ENCODE measurements at places on chromosomes 2 and 18.

GRCh38 chr18:38944446-38945024 is 1378.9 kb upstream of the CELF4 start:
- no peak for DNase-seq

DNA sequence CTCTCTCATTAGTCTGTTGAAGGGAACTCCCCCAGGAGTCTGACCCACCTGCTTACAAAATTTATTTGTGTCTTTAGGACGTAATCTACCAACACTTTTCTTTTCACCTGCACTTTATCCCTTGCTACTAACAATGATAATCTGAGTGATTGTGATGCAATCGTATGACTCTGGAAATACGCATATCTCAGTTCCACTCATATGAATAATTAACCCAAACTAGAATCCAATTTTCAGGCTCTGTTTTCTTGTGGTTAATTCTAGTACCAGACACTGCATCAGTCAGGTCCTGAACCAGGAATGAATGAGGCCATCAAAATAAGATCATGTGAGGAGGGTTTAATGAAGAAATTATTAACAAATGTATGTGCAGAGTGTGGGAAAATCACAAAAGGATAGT is 158.4 kb upstream of the SRD5A2 start:
- DNase-seq = no peak

GRCh38 chr18:44816477-44816876 is 135.8 kb downstream of the SETBP1 start:
- DNase-seq = no peak

DNA sequence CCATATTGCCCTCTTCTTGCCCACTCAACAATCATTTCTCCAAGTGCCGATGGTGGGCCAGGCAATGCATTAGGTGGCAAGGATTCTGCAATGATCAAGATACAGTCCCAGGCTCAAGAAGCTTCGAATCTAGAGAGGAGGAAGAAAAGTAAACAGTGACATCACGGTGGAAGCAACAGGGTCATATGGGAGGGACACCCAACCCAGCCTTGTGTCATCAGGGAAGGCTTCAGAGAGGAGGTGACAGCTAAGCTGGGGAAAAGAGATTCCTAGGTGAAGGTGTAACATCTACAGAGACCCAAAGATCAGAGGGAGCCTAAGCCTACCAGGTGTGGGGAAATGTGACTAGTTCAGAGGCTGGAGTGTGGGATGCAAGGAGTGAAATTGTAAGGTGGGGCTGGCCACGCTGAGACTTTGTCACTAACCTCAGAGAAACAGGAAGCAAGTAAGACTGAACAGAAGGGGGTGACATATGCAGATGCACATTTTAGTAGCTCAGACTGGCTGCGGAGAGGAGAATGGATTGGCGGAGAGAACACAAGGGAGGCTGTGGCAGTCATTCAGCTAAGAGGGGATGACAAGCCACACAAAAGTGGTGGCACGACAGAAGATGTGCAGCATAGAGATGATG is 104.9 kb downstream of the ANKRD44 start:
- DNase-seq = no peak

GRCh38 chr2:99857372-99857771 is 285.0 kb downstream of the AFF3 start:
- no peak for DNase-seq

DNA sequence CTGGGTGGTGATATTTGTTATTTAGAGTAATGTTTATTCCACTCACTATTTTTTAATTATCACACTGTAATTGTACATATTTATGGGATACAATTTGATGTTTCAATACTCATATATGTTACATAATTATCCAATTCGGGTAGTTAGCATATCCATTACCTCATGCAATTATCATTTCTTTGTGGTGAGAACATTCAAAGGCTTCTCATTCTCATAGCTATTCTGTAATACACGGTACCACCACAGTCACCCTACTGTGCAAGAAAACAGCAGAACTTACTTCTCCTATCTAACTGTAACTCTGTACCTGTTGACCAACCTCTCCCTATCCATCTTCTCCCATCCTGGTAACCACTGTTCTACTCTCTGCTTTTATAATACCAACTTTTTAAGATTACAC is 4.6 kb downstream of the TBC1D8 start:
- DNase-seq = no peak

GRCh38 chr2:66494708-66495107 is 59.8 kb downstream of the MEIS1 start:
- DNase-seq = peak; percentile 33

- DNase-seq = no peak
Observed at GRCh38 chr2:12731701-12732280, 15.1 kb downstream of the TRIB2 start.

DNA sequence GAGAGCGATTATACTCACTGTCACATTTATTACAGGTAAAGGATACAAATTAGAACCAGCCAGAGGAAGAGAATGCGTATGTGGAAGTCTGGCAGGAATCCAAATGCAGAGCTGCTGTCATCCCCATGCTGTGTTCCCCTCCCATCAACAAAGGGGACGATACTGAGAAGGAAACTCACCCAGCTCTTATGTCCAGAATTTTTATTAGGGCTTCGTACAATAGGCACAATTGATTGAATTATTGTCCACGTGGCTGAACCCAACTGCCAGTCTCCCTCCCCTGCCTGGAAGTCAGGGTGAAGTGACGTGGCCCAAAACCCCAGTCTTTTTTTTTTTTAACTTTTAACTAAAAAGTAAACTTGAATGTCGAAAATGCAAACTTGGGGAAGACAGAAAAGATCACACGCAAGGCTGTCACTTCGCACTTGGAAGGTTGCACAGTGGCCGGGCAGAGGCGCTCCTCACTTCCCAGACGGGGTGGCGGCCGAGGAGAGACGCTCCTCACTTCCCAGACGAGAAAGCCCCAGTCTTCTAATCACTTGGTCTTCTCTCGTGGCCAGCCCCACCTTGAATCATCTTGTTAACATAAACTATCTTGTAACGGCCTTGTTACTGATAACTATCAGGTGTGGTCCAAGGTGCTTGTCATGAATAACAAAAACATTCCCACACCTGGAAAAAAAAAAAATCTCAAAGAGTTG is 40.0 kb upstream of the ITSN2 start:
- DNase-seq = no peak

GRCh38 chr2:110992886-110993285 is 127.8 kb upstream of the BCL2L11 start:
- DNase-seq = no peak

- DNase-seq = no peak
Observed at GRCh38 chr18:77170890-77171410, 38.4 kb upstream of the MBP start.
